ENCODE measurements at places on chromosomes 3 and 15.
A peak's percentile ranks its signal among the peaks of the same experiment; 100 is the strongest.

DNA sequence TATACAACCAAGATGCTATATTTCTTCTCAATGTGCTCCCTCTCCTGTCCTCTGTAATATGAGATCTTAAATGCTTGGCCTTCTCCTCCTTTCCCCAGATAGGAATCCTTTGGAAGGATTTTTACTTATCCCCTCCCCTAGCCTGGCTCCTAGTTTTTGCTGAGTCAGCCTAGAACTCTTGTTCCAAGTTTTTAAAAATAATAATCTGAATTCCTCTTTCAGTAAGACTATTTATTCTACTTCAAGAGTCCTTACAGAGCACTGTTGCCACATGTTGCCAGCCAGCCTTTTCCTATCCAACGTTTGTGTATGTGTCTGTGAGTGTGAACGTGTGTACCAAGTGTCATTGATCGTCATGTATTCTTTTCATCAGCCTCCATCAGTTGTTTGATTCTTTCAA lies 11.0 kb upstream of the KCNMB2 start:
- no peak for DNase-seq

GRCh38 chr3:45204136-45204535 lies 22.0 kb downstream of the TMEM158 start:
- DNase-seq = no peak

DNA sequence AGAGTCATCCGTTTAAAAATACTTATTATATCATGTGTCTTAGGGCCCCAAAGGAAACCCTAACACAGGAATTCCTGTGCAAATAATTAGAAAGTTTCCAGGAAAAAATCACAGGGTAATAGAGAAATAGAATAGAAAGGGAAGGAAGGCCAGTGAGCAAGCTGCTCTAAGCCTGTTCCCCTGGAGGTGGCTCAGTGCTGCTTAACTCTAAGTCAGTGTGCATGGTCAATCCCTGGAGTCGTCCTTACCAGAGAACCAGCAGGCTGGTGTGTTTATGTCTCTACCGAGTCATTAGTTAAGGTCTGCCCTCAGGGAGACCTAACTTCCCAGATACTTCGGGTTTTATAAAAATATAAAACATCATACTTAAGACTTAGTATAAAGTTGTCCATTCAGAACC lies 21.0 kb upstream of the MCF2L2 start:
- no peak for DNase-seq

DNA sequence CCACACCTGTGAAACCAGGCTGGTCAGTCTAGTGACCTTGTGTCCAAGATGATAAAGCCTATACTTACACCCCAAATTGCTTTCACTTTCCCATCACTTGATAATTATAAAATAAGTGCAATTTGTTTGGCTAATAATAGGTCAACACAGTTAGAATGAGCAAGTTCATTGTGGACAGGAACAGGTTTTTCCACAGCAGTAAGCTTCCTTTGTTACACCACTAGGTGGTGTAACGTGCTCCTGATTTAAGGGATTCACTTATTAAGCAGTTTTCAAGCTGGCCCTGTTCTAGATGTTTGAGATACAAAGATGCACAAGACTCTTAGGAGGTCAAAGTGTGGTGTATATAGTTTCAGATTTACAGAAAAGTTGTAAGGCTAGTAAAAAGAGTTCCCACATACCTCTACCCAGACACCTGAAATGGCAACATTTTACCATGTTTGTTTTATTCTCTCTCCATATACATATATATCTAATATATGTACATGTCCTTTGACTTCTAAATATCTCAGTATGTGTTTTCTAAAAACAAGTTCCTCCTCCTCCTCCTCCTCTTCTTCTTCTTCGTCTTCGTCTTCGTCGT lies 6.8 kb upstream of the MFSD1 start:
- DNase-seq = no peak

DNA sequence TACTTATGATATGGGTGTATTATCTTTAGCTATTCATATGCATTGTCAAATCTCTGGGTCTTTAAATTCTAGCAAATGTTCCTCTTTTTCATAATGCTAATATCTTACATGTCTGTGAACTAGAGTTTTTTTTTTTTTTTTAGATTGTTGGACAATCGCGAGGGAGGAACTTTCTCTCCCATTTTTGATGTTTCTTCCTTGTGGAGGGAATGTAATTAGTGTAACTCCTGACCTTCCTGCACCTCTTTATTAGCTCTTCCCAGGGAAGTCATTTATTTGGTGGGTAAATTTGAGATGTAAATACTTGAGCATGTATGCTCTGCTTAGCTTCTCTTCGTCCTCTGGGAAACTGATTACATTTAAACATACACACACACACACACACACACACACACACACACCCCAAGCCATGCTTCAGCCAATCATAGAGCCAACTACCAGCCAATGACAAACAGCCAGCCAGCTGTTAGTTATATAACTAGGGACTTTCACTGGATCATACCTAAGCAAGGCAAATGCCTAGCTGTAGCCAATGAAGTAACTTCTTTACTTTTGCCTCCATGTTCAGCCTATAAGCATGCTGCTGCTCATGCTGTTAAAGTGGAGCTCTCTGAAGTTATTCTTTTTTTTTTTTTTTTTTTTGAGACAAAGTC lies 8.3 kb upstream of the USP8 start:
- peak; percentile 39 for DNase-seq

DNA sequence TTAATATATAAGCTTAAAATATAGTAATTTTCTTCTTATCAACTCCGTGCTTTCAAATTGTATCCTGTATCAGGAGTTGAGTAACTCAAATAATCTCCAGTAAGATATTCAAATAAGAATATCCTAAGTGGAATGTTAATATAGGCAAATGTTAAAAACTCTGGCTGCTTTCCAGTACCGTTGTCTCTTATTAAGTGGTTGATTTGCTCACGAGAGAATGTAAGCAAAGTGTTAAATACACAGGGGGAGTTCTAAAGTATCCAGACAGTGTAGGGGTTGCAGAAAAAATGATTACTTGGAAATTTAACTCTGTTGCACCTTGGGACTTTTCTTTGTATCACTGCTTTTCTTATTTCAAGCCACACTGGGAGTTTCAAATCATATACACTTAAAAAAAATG lies 478.9 kb upstream of the TBL1XR1 start:
- no peak for DNase-seq

- DNase-seq = peak; percentile 96
These were observed 515 bp upstream of the EIF3J start for GRCh38 chr15:44536302-44536961.

DNA sequence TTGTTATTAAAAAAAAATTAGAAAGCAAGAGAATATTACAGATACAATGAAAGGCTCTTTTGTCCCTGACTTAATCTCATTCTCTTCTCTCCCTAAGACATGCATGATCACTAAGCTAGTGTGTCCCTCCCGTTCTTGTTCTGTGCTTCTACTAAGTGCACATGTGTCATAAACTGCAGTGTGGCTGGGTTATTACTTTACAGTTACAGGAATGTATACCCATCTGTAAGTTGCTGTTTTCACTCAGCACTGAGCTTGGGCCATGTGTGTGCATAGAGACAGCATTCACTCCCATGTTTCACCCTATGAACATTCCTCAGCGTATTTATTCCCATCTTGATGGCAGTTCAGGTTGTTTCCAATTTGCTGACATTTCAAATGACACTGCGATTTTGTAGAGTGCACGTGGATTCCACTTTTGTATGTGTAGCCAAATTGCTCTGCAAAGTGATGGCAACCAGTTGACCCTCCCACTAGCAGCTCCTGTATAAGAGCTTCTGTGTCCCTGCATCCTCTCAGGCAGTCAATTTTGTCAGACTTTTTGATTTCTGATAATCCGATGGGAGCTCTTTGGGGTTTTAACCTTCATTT lies 145.8 kb upstream of the UBE2E1 start:
- no peak for DNase-seq

DNA sequence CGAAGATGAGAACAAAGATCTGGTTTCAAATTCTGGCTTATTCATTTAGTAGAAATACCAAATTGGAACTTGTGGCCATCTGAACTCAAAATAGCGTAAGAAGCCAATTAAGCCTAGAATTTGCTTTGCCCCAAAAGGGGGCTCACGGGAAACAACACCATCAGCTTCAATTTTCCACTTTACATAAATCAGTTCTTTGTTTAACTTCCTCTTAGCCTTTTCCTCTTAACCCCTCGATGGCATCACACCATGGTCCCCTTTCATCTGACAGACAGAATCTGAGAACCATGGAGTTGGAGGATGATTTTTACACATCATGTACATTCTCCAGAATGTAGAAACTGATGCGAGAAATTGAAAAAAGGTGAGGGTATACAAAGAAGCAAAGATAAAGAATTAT lies 207.0 kb downstream of the FOXP1 start:
- no peak for DNase-seq

- DNase-seq = no peak
These were observed 2.3 kb downstream of the SERF2 start for GRCh38 chr15:43794269-43795037.

DNA sequence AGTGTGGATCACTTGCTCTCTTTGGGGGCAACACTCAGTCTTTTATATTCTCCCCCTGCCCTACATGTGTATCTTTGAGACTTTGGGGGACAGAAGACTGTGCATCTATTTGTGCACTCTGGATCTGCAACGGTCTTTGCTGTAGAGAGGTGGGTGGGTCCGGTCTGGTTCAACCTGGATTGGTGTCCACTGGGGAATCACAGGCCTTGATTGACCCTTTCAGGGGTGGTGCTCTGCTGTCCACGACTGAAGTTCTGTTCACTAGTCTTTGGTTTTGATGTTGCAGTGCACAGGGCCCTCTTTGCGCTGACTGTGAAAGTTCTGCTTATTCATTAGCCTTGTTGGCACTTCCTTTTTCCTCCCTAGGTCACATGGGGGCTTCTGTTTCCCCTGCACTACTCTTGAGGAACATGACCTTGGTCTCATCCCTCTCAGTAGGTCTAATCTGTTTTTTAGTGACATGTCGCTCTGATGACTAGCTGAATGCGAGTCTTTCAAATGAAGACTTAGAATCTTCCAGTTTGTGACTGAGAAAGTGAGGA lies 284.2 kb downstream of the SV2B start:
- DNase-seq = no peak

- DNase-seq = no peak
These were observed 40.3 kb upstream of the NDUFB4 start for GRCh38 chr3:120555657-120556509.

- no peak for DNase-seq
These were observed 583 bp downstream of the EAF1 start for GRCh38 chr3:15427981-15428380.

DNA sequence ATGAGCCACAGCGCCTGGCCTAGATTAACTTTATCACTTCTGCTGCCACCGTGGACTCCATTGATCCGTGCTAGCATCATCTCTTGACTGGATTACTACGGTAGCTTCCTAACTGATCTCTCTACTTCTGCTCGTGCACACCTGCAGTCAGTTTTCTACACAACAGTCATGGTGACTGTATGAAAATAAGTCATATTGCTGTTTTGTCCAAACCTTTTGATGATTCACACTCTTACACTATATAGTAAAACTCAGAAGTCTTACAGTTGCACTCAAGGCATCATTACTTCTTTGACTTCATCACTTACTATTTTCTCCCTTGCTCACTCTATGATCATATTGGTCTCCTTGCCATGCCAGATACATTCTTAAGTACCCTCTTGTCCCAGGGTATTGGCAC lies 10.1 kb downstream of the PDCD6IP start:
- DNase-seq = no peak

GRCh38 chr3:189766416-189766815 lies 135.2 kb downstream of the TP63 start:
- no peak for DNase-seq

- no peak for DNase-seq
These were observed 92.3 kb upstream of the P2RY1 start for GRCh38 chr3:152742368-152743347.

- DNase-seq = no peak
These were observed 58.9 kb downstream of the ZNF621 start for GRCh38 chr3:40583691-40584090.

GRCh38 chr3:66989241-66989640 lies 8.9 kb upstream of the KBTBD8 start:
- DNase-seq = peak; percentile 33

DNA sequence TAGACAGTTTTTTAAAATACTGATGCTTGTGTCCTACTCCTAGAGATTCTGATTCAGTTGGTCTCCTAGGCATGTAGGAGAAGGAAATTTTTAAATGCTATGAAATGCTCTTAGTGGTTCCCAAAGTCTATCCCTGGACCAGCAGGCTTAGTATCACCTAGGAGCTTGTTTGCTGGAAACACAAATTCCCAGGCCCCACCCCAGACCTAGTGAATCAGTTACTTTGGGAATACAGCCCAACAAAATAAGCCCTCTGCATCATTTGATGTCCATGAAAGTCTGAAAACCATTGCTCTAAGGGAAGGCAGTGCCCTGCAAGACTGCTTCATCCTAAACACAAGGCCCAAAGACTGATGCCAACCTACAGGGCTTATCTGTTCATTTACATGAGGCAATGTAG lies 36.3 kb downstream of the CCNL1 start:
- no peak for DNase-seq

DNA sequence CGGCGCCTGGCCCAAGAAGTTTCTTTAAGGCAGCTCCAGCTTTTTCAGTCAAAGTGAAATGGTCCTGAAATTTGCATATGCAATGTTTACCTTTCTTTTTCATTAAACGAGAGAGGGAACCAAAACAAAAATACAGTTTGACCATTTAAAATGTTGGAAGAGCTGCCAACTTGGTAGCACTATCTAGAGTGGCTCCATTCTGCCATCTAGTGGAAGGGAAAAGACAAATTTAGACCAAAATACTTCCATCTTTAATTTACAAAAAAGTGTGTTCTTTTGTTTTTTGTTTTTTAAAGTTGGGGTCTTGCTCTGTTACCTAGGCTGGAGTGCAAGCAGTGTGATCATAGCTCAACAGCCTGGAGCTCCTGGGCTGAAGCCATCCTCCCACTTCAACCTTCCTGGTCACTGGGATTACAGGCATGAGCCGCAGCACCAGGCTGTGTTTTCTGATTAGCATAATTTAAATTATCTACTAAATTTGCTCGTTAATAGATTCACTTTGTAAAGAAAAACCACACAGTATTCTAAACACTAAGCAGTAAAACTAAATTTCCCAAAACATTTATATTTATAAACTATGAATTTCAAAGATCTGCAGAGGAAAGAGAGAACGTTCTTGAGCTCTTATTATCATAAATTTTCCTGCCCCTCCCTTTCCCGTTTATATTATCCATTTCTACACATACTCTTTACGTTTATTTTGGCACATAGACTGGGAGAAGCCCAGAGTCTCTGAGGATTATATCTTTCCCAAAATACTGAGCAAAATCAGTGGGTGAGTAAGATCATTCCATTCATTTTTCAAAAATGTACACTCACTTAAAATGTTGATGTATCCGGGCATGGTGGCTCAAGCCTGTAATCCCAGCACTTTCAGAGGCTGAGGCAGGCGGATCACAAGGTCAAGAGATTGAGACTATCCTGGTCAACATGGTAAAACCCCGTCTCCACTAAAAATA lies 15.4 kb upstream of the RFC4 start:
- DNase-seq = no peak

- DNase-seq = no peak
These were observed 44.2 kb downstream of the IQGAP1 start for GRCh38 chr15:90432253-90432652.

GRCh38 chr3:39638301-39638700 lies 170.8 kb downstream of the MOBP start:
- DNase-seq = no peak

Measured in H9 (cell line).